GM18507 (cell line): ENCODE measurements at places on chromosomes 11 and 22.

GRCh38 chr11:77175869-77176539 is 48.0 kb downstream of the MYO7A start:
- DNase-seq = no peak

- no peak for DNase-seq
Measured at GRCh38 chr11:109405671-109406070, 16.3 kb upstream of the C11orf87 start.

- no peak for DNase-seq
Measured at GRCh38 chr11:21464601-21465193, 728.2 kb upstream of the ANO5 start.

- no peak for DNase-seq
Measured at GRCh38 chr11:62461740-62462507, 43.1 kb downstream of the SCGB1A1 start.

- no peak for DNase-seq
Measured at GRCh38 chr11:114607753-114608459, 12.3 kb upstream of the NXPE4 start.

DNA sequence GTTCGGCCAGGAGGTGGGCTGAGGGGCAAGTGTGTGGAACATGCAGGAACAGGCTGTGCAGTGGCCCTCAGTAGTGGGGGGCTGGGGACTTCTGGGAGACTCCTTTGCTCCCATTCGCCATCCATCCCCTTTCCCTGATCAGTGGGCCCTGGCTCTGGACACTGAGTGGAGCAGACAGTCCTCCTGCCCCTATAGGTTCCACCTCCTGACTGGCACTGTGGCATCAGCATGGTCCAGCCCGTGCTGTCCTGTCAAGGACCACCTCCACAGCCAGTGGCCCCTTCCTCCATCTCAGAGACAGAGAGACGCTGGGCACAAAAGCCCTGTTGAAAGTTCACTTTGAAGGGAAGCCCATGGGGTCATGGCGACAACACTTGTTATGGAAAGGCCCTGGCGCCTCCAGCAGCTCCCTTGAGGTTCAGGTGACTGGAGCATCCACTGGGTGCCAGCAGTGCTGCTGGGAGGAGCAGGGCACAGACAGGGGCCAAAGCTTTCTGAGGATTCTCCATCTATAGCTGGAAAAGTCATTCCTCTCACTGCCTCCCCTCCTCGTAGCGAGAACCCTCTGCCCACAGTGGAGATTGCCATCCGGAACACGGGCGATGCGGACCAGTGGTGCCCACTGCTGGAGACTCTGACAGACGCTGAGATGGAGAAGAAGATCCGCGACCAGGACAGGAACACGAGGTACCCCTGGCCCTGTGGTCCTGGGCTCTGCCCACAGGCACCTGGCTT is 5.6 kb downstream of the DERL3 start:
- DNase-seq = no peak

DNA sequence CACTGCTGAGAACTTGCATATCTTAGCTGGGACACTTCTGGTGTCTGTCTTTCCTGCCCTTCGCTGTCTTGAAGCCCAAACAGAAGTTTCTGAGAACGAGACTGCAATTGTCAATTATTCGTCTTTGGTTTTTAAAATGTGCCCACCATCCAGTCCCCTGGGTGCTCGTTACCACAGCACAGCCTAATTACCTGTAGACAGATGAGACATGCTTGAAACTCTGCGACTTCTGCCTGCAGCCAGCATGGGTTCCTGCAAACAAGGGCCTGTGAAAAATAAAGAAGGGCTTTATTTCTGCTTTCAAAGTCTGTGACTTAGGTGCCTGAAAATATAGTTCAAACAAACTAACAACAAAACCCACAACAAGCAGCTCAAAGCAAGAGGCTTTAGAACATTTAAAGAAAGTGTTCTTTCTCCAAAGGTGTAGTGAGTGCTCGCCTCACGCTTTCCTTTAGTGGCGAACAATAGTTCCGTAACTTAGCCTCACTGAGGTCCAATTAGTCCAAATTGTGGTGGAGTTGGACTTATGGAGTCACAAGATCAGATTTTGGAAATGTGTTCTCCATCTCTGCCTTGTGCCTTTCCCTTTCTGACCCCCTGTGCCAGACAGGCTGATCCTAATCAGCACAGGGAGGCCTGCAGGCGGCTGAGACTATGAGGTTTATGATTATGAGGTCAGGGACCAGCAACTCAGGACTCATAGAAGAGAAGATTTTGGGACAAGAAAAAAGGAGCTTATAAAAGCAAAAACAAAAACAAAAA is 20.4 kb upstream of the GRAMD1B start:
- DNase-seq = no peak

- DNase-seq = no peak
Measured at GRCh38 chr11:4607096-4607495, 935 bp downstream of the TRIM68 start.

DNA sequence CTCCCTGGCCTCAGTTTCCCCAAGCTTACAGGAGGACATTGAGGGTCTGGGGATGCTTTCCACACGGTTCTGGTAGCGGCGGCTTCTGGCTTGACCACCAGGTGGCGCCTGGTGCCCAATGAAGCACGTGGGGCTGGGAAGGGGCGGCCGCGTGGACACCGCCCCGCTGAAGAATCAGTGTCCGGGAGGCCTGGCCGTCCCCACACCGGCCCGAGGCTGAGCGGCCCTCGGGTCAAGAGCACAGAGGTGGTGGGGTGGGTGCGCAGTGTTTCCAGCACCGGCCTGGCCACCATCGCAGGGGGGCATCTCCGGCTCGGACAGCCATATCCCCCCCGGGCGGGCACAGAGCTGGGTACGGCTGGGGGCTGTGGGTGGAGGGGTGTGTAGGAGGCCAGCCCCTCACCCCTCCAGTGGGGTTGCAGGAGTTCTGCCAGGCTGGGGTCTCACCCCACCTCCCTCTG is 27.8 kb upstream of the PPARA start:
- peak; percentile 66 for DNase-seq

GRCh38 chr11:120227228-120227852 is 12.6 kb upstream of the POU2F3 start:
- no peak for DNase-seq

DNA sequence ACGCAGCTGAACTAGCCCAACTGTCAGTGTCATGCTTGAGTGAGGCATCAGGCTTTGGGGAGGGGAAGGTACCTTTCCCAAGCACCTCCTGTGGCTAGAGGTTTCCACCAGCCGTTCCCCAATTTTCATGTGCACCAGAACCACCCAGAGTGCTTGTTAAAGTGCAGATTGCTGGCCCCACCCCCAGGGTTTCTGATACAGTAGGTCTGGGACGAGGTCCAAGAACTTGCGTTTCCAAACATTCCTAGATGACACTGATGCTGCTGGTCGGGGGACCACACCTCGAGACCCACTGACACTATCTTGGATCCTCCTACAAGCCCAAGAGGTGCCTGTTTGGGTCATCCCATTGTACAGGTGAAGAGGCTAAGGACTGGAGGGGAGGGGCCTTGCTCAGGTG is 59.8 kb downstream of the PDE2A start:
- DNase-seq = no peak

GRCh38 chr11:79088967-79089366 is 351.9 kb downstream of the TENM4 start:
- no peak for DNase-seq

- no peak for DNase-seq
Measured at GRCh38 chr22:27801616-27802345, at the start of gene MN1. Gene MN1, minus strand, starts transcription at chr22:27801756. Its CDS starts 1,213 bp downstream, at chr22:27800543.

DNA sequence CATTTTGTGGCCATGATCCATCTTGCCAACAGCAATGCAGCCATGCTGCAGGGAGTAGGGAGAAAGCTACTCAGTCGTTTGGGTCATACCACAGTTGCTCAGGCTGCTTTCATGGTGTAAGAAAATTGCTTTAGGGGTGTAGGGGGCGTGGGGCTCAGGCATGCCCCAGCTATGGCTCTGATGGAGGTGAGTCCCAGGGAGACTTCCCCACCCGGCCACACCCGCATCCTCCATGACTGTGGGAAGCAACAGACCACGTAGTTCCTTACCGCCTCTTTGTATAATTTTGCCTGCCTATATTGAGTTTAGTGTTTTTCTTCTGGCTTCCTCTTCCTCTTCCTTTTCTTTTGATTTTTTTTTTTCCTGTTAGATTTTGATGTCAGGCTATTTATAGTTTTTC is 58.8 kb downstream of the SPECC1L start:
- no peak for DNase-seq

GRCh38 chr11:70206982-70207376 is 3.9 kb downstream of the FADD start:
- DNase-seq = no peak

DNA sequence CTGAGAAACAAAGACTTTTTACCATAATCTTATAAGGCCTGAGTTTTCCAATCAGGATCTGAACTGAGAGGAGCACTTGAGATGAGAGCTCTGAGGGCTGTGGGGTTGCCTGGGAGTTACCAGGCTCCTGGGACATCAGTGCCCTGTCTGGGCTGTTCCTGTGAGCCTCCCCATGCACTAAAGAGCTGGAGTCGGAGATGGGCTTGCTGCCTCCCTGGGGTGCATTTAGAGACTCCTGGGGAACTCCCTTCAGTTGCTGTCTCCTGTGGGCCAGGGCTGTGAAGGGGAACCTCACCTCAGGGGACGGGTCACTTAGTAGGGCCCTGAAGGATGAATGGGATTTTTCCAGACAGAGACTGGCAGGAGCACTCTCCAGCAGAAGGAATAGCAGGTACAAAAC is 33.3 kb downstream of the KCNC1 start:
- DNase-seq = no peak

DNA sequence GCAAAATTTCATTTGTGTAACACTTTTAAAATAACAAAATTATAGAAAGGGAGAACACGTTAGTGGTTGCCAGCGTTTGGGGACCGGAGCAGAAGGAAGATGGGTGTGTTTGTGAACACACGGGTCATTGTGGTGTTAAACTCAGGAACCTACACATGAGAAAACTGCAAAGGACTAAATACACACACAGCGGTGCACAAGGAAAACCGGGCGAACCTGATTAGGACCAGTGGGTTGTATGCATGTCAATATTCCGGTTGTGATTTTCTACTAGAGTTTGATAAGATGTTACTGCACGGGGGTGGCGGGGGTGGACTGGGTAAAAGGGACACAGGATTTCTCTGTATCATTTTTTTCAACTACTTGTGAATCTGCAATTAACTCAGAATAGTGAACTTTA is 351.2 kb downstream of the OPCML start:
- DNase-seq = no peak

GRCh38 chr11:72723508-72723907 is 28.7 kb downstream of the ARAP1 start:
- no peak for DNase-seq

- no peak for DNase-seq
Measured at GRCh38 chr11:13928566-13929251, 33.8 kb upstream of the SPON1 start.

GRCh38 chr11:16969010-16969999 is 44.9 kb downstream of the PLEKHA7 start:
- DNase-seq = no peak

- no peak for DNase-seq
Measured at GRCh38 chr22:17726006-17726927, 48.0 kb downstream of the BID start.

DNA sequence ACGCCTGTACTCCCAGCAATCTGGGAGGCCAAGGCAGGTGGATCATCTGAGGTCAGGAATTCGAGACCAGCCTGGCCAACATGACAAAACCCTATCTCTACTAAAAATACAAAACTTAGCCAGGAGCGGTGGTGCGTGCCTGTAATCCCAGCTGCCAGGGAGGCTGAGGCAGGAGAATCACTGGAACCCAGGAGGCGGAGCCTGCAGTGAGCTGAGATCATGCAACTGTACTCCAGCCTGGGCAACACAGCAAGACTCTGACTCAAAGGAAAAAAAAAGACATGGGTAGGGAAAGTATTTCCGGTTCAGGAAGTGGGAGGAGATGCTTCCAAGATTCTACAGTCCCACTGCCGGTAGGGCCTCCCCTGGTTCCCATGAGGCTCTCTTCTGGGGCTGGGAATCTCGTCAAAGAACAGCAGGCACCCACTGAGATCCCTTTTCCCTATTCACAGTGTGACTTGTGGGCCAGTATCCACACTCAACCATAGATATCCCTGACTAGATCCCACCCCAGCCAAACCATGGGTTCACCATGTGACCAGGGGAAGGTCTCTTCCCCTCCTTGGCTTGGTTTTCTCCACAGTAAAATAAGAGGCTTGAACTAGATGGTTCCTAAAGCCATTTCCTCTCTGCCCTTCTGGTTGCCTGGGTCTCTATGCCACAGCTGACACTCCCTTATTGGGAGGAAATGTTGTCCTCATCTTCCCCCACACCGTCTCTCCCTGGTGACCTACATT is 443.3 kb downstream of the BUD13 start:
- no peak for DNase-seq

DNA sequence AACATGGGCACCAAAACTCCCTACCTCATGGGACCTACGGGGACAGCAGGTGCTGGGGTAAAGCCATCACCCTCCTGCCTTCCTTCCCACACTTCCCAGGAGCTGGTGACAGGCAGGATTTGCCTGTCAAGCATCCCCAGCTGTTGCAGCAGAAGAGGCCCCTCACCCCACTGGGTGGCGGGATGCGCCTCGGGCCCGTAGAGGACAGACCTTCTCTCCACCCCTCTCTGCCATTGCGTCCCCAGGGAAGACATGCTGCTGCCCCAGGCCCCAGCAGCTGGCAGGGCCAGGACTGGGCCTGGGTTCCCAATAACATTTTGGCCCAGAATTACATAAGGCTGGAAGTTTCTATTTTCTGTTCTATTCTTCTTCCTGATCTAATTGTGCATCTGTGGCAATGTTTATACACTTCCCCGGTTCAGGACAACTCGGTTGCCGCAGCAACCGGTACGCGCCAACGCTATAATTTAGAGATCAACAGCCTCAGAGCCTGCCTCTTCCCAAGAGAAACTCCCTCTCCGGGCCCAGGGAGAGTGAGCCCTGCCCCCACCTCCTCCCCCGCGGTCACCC is 25.4 kb downstream of the KCNJ4 start:
- no peak for DNase-seq

DNA sequence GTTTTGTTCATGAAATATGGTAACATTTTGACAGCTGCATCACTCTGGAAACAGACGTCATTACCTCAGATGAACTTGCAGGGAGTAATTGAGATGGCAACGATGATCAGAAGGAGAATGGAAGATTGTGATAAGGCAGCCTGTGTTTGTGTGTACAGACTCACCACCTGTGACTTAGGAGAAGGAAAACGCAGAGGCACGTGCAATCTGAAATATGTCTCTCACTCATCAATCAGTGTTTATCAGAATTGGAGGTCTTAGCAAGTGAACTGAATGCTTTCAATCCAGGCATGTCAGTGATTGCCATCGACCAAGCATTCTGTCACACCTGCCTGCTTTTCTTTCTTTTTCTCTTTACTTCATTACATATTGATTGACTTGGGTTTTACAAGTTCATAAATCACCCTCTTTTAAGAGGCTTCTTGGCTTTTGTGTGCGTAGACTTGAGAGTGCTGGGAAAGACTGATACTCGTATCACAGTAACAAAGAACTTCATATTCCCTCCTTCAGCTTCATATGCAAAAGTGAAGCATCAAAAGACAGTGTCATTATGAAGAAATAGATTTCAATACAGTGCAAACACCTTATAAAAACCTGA is 24.6 kb downstream of the FAT3 start:
- DNase-seq = no peak

GRCh38 chr11:68020575-68020974 is 9.9 kb upstream of the NDUFS8 start:
- DNase-seq = no peak
